ENCODE measurements at places on chromosomes 16 and 17.

DNA sequence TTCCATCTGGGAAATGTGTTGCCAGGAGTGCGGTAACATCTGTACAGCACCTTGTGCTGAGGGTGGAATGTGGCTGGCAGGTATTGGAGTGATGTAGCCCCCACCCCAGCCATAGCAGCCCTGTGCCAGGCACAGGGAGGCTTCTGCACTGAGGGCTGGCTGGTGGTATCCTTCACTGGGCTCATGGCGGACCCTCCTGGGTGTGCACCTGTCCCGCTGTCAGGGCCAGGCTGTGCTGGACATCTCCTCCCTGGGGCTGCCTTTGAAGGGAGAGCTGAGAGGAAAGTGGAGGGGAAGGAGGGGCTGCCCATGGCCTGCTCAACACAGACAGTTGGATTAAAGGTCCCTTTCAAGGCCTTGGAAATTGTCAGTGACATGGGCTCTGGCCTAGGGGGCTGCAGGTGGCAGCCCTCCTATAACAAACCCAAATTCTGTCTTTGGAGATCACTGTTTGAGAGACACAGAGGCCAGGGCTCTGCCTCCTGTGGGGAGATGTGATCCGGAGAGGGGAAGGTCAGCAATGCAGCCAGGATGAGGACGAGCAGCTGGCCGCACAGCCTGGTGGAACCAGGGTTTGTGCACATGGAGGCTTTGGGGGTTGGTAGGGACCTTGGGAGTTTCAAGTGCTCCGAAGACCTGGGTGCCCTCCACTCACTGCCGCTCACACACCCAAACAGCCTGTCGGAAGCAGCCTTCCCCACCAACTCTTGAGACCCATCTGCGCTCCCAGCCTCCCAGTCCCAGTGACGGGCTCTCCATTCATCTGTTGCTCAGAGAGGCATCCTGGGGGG lies 22.8 kb downstream of the NKD1 start:
- no peak for DNase-seq

- DNase-seq = no peak
Observed at GRCh38 chr17:76920364-76921139, 52.3 kb downstream of the MGAT5B start.

DNA sequence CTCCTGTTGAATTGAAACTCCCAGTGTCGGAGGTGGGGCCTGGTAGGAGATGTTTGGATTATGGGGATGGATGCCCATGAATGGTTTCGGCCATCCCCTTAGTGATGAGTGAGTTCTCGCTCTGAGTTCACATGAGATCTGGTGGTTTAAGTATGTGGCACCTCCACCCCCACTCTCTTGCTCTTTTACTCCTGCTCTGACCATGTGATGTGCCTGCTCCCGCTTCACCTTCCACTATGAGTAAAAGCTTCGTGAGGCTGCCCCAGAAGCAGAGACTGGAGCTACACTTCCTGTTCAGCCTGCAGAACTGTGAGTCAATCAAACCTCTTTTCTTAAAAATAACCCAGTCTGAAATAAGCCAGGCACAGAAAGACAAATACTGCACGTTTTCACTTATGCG lies 512.4 kb downstream of the HS3ST4 start:
- no peak for DNase-seq

- DNase-seq = no peak
Observed at GRCh38 chr16:704552-705380, 835 bp downstream of the FBXL16 start.

DNA sequence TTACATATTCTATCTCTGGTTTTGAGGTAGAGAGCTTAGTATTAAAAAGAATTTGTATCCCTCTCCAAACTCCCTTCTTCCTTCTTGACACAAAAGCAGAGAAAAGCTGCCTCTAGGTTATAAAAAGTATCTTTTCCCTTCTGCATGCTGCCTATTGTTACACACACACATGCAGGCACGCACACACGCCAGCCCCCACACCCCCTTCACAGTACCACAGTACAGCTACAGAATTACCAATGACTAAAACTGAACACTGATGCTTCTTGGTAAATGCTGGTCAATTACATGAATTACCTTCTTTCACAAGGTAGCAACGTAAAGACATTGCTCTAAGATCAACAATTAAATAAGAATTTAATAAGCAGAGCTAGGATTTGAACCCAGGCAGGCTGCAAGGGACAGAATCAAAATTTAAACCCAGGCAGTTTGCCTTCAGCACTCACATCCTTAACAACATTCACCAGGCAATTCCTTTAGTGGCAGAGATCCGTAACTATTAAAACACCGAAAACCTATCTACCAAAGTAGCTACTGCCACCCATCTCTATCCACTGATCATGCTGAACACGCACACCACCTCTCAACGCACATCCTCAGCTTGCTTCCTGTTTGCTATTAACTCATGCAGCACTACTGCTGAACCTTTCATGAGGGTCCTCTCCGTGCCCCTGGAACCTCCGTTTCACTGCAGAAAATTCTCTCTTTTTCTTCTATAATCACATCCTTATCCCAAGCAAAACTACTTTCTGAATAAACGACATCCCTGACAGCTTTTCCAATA lies 37.8 kb downstream of the YWHAE start:
- no peak for DNase-seq

All from esophagus squamous epithelium (tissue), 5 donors.